ENCODE measurements at places on chromosomes 12 and 14.

DNA sequence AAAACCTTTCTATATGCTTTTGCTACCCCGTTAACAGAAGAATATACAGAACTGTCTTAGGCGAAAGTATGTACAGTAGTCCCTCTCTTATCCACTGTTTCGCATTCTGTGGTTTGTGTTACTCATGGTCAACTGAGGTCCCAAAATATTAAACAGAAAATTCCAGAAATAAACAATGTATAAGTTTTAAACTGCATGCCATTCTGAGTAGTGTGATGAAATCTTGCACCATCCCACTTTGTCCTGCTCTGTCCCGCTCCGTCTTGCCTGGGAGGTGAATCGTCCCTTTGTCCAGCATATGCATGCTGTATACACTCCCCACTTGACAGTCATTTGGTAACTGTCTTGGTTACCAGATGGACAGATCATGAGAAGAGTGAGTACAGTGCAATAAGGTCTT lies 70.1 kb upstream of the STRN3 start:
- DNase-seq = no peak

DNA sequence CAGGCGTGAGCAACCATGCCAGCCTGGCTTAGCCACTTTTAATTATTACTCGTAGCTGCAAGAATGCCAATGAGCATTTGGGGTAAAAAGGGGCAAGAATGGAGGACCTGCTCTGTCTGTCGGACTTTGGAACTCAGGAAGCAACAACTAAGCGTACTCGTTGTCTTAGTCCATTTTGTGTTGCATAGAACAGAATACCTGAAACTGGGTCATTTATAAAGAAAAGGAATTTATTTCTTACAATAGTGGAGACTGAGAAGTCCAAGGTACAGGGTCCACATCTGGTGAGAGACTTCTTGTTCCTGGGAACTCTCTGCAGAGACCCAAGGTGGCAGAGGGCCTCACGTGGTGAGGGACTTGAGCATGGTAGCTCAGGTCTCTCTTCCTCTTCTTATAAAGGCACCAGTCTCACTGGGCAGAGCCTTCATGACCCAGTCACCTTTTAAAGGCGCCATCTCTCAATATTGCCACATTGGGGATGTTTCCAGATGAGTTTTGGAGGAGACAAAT lies 29.2 kb downstream of the SLC35E3 start:
- DNase-seq = no peak

DNA sequence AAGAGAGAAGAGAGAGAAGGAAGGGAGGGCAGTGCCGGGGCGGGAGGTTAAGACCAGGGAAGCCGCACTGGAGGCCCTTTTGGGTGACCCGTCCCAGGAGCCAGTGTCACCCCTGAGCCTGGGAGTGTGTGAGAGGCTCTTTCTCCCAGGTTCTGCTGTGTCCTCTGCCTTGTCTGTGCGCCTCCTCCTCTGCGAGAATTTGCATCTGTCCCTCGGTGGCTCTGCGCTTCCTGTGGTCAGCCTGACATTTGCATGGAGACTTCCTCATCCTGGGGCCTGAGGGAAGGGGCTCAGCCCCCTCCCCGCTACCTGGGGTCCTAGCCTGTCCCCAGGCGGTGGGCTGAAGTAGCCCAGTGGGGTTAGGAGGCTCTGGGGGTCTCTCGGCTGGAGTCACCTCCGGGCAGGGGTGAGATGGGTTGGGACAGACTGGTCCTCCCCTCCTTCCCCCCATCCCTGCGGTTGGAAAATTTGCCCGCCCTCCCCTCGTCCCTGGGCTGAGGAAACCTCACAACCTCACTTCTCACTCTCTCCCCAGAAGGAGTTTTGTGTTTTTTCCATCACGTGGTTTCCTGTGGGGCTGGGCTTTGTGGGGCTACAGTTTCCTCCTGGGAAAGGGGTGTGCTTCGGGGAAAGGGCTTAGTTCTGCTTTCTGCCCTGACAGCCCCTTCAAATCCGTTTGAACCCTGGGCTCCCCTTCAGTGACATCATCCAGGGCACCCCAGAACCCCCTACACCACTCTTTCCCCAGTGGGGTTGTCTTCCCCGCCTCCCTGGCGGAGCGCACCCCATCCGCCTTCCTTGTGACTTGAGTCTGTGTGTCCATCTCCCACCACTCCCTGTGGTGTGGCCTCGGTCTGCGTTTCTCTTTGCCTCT lies 2.5 kb downstream of the PTPN6 start:
- DNase-seq = no peak

DNA sequence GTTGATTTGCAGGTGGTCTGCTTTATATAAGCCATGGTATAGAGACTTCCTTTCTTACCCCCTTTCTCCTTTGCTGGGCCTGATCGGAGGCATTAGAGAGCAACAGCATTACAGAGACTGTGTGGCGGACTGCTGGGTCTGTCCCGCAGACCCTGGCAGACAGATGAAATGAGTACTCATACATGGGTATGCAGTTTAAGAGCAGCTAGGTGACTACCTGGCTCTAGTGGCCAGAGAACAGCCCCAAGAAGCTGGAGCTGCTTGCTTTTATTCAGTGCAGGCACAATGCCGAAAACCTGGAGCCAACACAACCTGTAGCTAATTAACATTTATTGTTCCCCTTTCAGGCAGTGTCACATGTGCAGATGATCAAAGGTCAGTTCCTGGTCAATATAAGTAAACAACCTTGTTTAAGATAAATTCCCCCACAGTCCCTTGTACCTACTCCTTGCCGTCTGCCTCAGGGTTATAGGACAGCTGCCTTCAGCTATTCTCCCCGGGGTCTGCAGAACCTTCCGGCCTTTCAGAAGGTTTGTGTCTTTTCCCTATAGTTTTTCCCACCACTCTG lies 160.0 kb downstream of the TRHDE start:
- no peak for DNase-seq

GRCh38 chr12:122976648-122976975 lies 1.6 kb downstream of the OGFOD2 start:
- DNase-seq = no peak

DNA sequence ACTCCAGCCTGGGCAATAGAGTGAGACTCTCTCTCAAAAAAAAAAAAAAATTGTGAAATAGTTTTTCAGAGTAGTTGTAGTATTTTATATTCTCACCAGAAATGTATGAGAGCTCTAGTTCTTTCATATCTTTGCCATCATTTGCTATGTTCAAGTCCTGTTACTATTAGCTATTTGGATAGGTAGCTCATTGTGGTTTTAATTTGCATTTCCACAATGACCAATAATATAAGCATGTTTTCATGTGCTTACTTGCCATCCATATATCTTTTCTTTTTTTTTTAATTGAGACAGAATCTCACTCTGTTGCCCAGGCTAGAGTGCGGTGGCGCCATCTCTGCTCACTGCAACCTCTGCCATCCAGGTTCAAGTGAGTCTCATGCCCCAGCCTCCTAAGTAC lies 8.4 kb upstream of the RIPK3 start:
- no peak for DNase-seq

DNA sequence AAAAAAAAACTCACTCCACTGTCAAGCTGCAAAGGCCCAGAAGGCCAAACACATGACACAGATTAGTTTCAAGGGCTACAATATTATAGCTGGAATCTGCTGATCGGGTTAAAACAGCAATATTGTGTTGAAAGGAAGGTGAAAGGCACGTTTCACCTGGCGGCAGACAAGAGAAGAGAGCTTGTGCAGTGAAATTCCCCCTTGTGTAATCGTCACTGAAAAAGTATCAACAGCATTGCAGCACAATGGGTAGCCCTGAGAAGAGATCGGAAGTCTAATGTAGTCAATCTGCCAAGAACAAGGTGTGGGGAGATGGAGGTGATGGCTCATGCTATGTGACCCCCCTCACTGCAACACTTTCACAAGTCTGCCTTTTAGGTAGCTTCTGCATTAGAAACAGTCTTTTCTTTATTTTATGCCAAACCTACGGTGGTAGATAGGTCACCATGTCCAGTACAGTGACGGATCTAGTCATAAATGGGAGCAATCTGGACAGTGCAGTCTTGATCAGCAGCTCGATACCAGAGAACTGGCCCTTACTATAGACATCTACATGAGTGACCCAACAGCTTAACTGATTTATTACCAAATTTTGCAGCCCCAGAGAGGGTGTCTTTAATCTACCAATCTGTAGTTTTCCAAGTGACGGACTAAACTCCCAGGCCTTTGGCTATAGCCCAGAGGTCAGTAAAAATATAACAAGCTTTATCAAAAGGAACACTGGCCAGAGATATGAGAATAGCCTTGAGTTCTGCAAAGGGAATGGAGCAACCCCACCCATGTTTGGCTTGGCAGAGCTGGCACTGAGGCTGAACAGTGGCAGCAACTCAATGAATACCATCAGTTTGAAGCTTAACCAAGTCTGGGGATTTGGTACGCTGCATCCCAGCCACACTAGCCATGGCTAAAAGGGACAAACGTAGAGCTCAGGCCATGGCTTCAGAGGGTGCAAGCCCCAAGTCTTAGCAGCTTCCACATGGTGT lies 35.4 kb downstream of the SPTSSA start:
- no peak for DNase-seq

DNA sequence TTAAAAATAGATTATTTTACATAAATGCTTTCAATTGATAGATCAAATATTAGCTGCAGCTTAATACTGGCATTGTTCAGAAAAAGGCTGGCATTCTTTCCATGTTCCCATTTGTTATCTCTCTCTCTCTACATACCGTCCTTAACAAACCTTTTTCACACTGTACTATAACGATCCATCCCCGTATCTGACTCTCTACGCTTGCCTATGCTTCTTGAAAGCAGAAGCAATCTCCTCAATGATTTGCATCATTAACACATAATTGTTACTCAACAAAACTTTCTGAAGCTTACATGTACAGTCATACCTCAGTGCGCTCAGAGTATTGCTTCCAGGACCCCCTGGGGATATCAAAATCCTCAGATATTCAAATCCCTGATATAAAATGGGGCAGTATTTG lies 89.7 kb downstream of the TMTC1 start:
- no peak for DNase-seq

GRCh38 chr14:90644882-90645281 lies 171.3 kb downstream of the TTC7B start:
- DNase-seq = no peak

GRCh38 chr12:88206601-88207000 lies 64.5 kb downstream of the TMTC3 start:
- no peak for DNase-seq

DNA sequence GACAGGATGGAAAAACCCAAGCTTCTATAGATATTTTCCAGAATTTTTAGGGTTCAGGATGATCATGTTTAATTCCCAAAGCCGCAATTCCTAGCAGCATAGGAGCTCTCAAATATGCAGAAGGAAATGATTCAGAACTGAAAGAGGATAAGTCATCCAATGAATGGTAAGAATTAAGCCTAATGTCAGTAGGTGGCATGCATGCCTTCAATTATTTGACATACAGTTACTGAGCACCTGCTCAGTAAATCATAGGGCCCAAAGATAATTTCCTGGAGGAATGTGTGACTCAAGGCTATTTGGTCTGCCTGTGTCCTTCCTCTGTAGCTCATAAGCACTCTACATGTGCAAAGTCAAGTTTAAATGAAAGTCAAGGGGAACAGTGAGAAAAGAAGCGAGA lies 116.8 kb upstream of the SLC38A4 start:
- no peak for DNase-seq

GRCh38 chr14:100471441-100472093 lies 115.7 kb downstream of the BEGAIN start:
- no peak for DNase-seq

- DNase-seq = no peak
Measured at GRCh38 chr14:39668449-39668848, 236.2 kb upstream of the FBXO33 start.

- no peak for DNase-seq
Measured at GRCh38 chr12:102120886-102121285, 903 bp downstream of the PARPBP start.

DNA sequence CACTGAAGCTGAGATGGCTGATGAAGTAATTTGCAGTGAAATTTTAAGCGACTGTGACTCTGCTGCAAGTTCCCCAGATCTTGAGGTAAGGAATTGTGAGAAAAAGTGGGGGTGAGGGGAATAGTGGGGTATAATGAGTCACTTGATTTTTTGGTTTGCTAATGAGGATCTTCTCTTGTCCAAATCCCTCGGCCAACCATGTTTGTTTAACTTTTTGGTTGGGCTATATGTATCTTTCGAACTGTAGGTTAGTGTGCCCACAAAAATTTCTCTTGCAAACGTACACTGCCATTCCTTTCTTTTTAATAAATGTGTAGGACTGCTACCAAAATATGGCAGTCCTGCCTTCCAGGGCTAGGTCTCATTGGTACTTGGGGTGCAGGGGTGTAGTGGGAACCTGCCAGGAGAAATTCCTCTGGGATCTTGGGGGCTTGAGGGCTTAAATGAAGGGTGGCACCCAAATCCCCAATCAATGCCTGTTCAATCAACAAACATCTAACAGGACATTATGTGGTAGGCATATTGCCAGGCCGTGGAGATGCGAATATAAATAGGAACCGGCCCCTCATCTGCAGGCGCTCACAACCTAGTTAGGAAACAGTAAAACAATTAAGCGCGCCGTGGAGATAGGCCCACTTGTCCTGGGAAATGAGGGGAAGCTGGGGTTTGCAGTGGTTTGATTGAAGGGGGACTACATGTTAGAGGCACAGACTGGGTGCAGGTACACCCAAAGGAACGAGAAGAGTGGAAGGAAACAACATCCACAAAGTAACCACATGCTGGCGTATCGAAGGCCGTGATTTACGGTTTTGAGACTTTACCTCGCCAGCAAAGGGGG lies 1.3 kb upstream of the PABPN1 start:
- DNase-seq = no peak

- DNase-seq = no peak
Measured at GRCh38 chr14:73467800-73468199, 9.5 kb upstream of the NUMB start.

DNA sequence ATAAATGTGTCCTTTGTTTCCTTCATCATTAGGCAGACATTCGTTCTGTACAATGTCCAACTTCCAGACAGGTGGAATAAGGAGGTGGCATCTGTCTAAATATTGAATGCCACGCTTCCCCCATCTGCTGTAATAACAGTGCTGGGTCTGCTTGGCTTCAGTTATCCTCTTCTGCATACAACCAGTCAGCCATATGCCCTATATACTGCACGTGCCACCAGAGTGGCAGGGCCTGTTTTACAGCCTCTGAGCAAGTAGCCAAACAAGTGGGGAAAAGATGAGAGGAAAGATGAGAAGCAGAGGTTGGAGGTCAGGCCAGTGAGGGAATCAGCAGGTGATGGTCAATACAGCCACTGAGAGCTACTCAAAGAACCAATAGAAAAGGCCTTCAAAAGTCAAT lies 55.4 kb downstream of the OTX2 start:
- no peak for DNase-seq

DNA sequence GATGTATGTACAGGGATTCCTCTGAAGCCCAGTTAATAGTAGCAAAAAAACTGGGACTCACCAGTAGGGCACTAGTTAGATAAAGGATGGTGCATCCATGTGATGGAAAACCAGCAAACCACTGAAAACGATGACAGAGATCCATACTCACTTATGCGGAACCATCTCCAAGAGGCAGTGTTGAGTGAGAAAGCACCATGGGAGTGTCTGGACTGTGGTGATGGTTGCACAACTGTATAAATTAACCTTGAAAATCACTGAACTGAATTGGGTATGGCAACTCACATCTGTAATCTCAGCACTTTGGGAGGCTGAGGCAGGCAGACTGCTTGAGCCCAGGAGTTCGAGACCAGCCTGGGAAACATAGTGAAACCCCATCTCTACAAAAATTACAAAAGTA lies 53.6 kb upstream of the ZFP36L1 start:
- no peak for DNase-seq

GRCh38 chr12:72872238-72872887 lies 600.2 kb downstream of the TRHDE start:
- DNase-seq = no peak

GRCh38 chr12:3055704-3056467 lies 21.3 kb upstream of the TSPAN9 start:
- no peak for DNase-seq

Data from cerebellum (tissue), 4 donors.